Activated CD4-positive, alpha-beta T cell treated with anti-CD3 and anti-CD28 coated beads, Interleukin-2, amount 50 U/mL, for 16 hours (primary cell): ENCODE measurements at places on chromosomes 11 and 22.

DNA sequence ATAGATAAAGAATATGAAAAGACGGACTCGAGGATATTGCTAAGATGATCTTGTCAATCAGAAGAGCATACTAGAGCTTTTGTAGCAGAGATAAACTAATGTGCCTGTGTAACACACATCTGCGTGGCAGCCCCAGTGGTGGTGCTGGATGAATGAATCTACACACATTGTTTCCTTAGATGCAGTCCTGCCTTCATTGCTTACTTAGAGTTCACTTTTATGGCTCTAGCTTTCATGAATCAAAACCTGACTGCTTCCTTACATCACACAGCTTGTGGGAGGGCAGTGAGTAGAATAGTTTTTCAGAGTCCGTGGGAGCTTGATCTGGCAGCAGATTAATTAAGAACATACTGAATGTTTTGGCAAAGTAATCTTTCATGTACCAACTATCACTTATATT lies 83.7 kb downstream of the EXT2 start:
- no peak for DNase-seq

DNA sequence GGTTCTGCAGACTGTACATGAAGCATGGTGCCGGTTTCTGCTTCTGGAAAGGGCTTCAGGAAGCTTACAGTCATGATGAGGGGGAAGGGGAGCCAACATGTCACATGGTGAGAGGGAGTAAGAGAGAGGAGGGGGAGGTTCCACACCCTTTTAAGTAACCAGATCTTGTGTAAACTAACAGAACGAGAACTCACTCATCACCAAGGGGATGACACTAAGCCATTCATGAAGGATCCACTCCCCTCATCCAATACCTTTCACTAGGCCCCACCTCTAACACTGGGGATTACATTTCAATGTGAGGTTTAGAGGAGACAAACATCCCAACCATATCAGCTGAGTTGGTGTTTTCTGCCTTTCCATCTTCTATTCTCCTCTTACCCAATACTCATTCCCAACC lies 83.5 kb downstream of the BDNF start:
- no peak for DNase-seq

DNA sequence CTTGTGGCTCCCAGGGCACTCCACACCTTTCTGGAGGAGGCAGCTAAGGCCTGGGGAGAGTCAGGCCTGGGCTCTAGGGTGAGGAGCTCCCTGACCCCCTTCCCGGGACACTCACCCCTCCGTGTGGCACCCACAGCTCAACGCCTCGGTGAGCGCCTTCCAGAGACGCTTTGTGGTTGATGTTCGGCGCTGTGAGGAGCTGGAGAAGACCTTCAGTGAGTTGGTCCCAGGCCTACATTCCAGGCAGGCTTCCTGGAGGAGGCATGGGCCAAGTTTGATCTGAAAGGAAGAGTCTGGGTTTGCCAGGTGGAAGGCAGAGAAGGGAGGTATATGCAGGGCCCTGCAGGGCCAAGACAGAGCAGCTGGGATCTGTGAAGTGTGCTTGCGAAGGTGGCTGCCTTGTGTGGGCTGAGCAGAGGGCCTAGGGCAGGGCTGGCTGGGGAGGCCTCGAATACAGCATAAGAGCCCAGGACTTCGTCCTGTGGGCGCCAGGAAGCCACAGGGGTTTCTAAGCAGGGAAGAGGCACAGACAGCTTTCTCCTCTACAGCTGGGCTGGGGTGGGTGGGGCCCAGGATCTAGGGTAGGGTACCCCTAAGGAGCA lies 2.9 kb downstream of the TCIRG1 start:
- no peak for DNase-seq

DNA sequence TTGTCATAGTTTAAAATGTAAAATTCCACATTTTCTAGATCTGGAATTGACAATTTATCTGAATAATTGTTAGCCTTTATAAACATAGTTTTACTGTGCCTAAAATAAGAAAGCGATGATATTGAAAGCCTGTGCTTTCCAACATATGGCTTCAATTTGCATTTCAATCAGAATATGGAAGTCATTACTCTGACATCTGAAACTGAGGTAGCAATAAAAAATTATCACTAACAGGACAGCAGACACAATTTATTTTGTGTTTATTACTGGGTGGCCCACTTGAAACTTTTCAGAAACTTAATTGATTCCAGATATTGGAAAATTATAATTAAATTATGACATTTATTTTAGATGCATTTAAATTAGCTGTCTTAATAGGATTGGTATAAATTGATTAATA lies 78.5 kb downstream of the TMEM135 start:
- no peak for DNase-seq

DNA sequence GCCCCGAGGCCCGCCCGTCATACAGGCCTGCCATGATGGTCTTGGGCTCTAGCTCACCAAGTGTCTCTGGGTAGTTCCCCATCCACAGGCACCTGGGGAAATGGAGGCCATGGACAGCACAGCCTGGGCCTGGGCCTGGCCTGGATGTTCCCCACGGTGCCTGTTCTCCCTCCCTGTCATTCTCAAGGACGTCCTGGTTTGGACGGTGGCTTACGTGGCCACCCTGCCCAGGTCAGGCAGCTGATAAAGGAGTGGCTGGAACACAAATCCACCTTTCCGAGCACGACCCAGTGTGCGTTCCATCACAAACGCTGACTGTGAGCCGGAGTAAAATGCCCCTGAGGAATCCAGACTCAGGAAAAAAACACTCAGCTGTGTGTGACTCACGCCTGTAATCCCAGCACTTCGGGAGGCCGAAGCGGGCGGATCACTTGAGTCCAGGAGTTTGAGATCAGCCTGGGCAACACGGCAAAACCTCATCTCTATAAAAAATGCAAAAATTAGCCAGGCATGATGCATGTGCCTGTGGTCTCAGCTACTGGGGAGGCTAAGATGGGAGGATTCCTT lies 41.2 kb upstream of the TESMIN start:
- no peak for DNase-seq

DNA sequence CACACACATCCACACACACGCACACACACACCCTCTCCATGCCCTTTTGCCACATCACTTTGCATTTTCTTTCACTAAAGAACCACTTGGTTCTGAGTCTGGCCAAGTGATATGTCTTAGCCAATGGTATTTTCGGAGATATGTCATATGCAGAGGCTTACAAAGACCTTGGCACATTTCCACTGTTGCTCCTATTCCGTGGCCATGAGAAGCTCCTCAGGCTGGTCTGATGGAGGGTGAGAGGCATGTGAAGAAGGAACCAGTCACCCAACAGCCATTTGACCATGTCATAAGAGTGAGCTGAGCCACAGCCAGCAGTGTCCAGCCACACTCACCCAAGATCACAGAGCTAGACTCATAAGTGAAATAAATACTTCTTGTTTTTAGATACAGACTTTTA lies 212.6 kb upstream of the NAV2 start:
- DNase-seq = no peak

DNA sequence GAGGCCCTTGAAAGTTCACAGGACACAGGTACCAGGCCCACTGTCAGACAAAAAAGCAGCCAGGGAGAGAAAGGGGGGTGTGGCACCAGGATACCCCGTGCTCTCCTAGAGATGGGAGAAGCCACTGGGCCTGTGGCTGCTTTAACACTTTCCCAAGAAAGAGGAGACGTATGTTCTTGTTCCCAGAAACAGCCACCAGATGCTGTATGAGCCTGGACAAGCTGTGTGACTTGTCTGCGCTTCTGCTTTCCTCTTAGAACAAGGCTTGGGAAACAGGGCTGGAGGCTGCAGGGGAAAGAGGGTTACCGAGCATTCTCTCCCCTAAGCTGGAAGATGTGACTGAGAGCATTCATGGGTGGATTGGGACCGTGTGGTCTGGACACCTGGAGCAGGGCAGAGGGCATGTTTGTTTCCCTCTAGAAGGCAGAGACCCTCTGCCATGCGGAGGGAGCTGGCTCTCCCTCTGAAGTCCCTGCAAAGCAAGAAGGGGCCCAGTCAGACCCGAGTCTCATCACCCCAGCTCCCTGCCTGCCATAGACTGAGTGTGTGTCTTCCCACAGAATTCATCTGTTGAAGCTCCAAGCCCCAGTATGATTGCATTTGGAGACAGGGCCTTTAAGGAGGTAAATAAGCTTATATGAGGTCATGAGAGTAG lies 74.1 kb downstream of the TRIM29 start:
- no peak for DNase-seq

- DNase-seq = no peak
Observed at GRCh38 chr11:114201219-114201618, 95.0 kb upstream of the NNMT start.

- no peak for DNase-seq
Observed at GRCh38 chr11:32200136-32200847, 109.4 kb downstream of the RCN1 start.
